ENCODE measurements at places on chromosomes 7 and 10. TPM values are rescaled to one million over a fixed set of nuclear protein-coding genes. Genes with fewer than 3 reads are reported as not detected.

LSM8 gene
- 35.3 TPM for total RNA-seq

ARL3 gene
- 4.4 TPM for total RNA-seq

INMT gene
- total RNA-seq = under 0.01 TPM

ELN gene
- 6.2 TPM for total RNA-seq

FAM25A gene
- not detected for total RNA-seq

ICA1 gene
- total RNA-seq = 37.6 TPM

RET gene
- 2.9 TPM for total RNA-seq

AZGP1 gene
- not detected for total RNA-seq

PDK4 gene
- total RNA-seq = 219 TPM

LIPF gene
- total RNA-seq = not detected

ASCC1 gene
- total RNA-seq = 26.2 TPM

LIPK gene
- not detected for total RNA-seq

ZPBP gene
- not detected for total RNA-seq

GUSB gene
- 37.7 TPM for total RNA-seq

TAS2R4 gene
- 0.51 TPM for total RNA-seq

LOXL4 gene
- total RNA-seq = 0.51 TPM

NPTX2 gene
- 6.7 TPM for total RNA-seq

TUBB8 gene
- not detected for total RNA-seq

COBL gene
- under 0.01 TPM for total RNA-seq

ZNF33A gene
- total RNA-seq = 14.5 TPM

TRPV5 gene
- not detected for total RNA-seq

FKBP9 gene
- total RNA-seq = 103 TPM

NT5C2 gene
- total RNA-seq = 48.8 TPM

TTYH3 gene
- total RNA-seq = 64.6 TPM

FAM149B1 gene
- total RNA-seq = 25.5 TPM

CARD11 gene
- total RNA-seq = 3.2 TPM

STK32C gene
- total RNA-seq = 8.6 TPM

KNDC1 gene
- total RNA-seq = not detected

PALD1 gene
- 177 TPM for total RNA-seq

PODXL gene
- 210 TPM for total RNA-seq

PDZD7 gene
- total RNA-seq = 0.51 TPM

MKX gene
- total RNA-seq = not detected

CYP26A1 gene
- total RNA-seq = 0.63 TPM

TWIST1 gene
- total RNA-seq = not detected

PITRM1 gene
- total RNA-seq = 62.8 TPM

SFXN2 gene
- 6.8 TPM for total RNA-seq

CALN1 gene
- total RNA-seq = 0.89 TPM

LIPJ gene
- not detected for total RNA-seq

NEUROD6 gene
- not detected for total RNA-seq

NYAP1 gene
- total RNA-seq = 2.1 TPM

TIAL1 gene
- 14.0 TPM for total RNA-seq

DDC gene
- total RNA-seq = not detected

RARRES2 gene
- total RNA-seq = 0.51 TPM

SND1 gene
- 165 TPM for total RNA-seq

DRGX gene
- not detected for total RNA-seq

WDFY4 gene
- total RNA-seq = 0.25 TPM

OR9A2 gene
- not detected for total RNA-seq

BBS9 gene
- total RNA-seq = 11.2 TPM

CPA1 gene
- total RNA-seq = not detected

PLAC9 gene
- total RNA-seq = 3.7 TPM

GDF2 gene
- not detected for total RNA-seq

LRIT1 gene
- not detected for total RNA-seq

AKR1B15 gene
- not detected for total RNA-seq

CABCOCO1 gene
- not detected for total RNA-seq

GPR26 gene
- total RNA-seq = not detected

BAIAP2L1 gene
- 0.25 TPM for total RNA-seq

Data from dermis microvascular lymphatic vessel endothelial cell (primary cell).